ENCODE measurements at places on chromosomes 13 and 19. TPM values are rescaled to one million over a fixed set of nuclear protein-coding genes. Genes with fewer than 3 reads are reported as not detected.

GRCh38 chr19:4059891-4060620 lies 6.6 kb downstream of the ZBTB7A start:
- peak; percentile 87 for DNase-seq

GRCh38 chr19:42134535-42135070 lies 2.4 kb upstream of the POU2F2 start:
- DNase-seq, result no peak

DNA sequence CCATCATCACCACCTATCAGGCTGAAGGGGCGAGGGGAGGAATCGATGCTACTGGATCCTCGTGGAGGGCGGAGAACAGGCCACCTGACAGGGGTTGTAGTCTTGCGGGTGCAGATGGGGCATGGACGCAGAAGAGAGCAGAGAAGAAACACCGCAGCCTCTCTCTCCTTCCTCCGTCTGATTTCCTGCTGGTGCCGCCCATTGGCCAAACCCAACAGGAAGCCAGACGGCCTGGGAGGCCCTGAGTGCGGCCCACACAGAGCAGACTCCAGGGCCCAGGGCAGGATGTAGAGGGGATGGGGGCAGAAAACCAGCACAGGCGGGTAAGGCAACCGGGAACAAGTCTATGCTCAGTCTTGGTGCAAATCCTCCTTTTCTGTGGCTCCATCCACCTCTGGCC lies 15.4 kb downstream of the CEBPA start:
- no peak for DNase-seq

GRCh38 chr19:6239401-6239844 lies 40.4 kb downstream of the MLLT1 start:
- DNase-seq, result no peak

DNA sequence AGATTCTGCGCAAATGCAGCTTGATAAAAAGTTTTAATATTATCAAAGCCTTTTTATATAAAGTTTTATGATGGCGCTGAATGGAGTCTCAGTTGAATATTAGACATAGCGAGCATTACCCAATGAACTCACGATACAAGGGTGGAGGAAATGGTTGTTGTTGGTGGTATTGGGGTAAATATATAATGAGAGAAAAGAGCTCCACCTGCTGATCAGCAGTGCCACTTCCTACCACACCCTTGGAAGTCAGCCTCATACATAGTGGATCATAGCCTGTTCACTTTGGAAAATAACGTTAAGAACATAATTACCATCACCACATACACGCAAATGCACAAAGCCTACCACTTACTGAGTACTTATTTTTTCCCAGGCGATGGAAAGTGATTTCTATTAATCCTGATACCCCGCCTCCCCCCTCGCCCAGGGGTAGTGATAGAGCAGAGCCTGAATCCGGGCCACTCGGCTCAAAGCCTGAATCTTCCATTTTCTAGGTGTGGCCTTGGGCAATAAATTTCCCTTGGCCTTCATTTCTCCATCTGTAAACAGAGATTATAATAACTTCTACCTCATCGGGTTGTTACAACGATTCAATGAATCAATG lies 358.3 kb downstream of the KLF5 start:
- DNase-seq, result no peak

- no peak for DNase-seq
These were observed 46.0 kb downstream of the ATP11A start for GRCh38 chr13:112735791-112736190.

- no peak for DNase-seq
These were observed 381.1 kb downstream of the FGF14 start for GRCh38 chr13:102020611-102021216.

DNA sequence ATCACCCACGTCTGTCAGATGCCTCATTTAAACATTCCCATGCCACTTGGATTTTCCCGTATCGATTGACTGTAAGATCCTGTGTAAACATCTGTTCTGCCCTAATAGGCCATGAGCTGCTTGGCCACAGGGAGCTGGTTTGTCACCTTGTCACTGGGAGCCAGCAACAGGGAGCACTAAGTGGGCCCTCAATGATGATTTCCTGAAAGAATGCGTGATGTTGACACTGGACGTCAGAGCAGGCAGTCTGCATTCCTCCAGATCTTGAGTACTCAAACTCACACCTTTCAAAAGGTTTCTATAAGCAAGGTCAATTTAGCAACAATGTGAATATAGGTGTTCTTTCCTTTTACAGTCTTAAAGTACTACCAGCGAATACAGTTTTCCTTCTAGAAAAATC lies 78.8 kb downstream of the TUBGCP3 start:
- no peak for DNase-seq

DNA sequence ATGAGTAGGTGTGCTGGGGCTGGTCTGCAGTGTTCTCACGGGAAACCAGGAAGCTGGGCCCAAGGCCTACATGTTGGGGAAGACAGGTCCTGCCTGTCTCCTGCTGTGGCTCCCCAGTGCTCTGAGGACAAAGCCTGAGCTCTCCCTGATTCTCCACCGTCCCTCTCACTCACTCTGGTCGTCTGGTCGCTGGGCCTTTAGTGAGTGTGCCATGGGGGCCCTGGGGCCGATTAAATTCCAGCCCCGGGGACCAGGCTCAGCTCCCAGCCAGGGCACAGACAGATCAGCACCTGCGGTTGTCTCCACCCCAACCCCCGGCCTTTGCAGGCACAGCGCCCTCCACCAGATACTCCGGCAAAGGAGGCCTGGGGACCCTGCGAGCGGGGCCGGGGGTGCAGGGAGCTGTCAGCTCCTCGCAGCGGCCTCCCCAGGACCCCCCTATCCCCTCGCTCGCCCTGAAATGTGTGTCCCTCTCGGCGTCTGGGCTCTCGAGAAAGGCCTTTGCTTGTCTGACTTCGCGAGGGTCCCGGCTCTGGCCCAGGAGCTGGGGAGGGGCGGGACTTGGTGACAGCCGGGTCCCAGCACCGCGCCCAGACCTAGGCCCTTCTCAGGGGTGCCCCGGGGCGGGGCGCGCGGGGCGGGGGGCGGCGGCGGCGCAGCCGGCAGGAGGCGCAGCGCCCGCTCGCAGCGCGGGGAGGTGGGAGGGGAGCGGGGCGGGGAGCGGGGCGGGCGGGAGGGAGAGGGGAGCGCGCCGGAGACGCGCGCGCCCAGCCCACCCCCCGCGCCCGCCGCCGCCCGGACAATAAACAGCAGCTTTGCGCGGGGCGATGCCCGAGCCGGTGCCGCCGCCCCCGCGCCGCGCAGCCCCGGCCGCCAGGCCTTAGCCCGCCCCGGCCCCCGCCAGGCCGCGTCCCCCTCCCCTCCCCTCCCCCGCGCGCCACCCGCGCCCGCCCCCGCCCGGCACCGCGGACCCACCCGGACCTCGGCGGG lies at the start of gene PALM:
Gene PALM, plus strand, starts transcription at position 782 of the 990 bp plus-strand sequence. CDS start 212 bp downstream, outside the sequence.
- peak; percentile 47 for DNase-seq

Gene NUMBL
- total RNA-seq, result 59.5 TPM

Data from uterus (tissue), 4 donors.